ENCODE measurements at places on chromosomes 12 and 14.

- DNase-seq: no peak
Observed at GRCh38 chr12:121295746-121296617, 527 bp downstream of the CAMKK2 start.

- DNase-seq: no peak
Observed at GRCh38 chr12:46343118-46343852, 29.3 kb downstream of the SLC38A2 start.

- no peak for DNase-seq
Observed at GRCh38 chr14:22553445-22553844, 35.6 kb downstream of the DAD1 start.

- no peak for DNase-seq
Observed at GRCh38 chr12:116599285-116600136, 40.3 kb downstream of the MAP1LC3B2 start.

DNA sequence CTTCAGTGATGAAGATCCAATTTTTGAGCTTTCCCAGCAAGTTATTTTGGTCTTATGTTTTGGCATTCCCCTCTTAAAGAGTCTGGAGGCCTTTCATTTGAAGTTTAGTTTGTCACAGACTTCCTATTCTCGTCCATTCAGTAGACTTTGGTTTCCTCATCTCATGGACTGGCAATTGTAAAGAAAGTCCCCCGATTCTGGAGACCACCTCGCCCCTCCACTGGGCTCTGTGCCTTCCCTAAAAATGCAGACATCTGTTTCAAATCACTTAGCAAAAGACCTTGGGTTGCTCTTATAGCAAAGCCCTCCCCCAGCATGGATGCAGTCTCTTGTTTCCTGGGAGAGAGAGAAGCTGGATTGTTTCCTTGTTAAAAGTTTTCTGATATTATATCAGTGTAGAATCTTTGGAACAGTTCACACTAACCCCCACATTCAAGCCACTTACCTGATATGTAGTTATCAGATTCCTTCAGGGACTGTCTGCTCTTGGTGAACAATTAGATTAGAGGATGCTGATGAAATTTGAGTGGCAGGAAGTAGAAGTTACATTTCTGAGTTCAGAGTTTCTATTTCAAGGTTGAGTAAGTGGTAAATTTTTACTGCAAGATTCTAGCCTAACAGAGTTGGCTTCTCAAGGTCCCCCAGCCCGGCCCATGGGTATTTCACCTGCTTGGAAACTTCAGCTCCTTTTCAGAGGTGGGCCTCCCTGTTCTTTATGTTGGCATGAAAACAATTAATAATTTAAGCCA lies 56.3 kb downstream of the PLXNC1 start:
- no peak for DNase-seq

DNA sequence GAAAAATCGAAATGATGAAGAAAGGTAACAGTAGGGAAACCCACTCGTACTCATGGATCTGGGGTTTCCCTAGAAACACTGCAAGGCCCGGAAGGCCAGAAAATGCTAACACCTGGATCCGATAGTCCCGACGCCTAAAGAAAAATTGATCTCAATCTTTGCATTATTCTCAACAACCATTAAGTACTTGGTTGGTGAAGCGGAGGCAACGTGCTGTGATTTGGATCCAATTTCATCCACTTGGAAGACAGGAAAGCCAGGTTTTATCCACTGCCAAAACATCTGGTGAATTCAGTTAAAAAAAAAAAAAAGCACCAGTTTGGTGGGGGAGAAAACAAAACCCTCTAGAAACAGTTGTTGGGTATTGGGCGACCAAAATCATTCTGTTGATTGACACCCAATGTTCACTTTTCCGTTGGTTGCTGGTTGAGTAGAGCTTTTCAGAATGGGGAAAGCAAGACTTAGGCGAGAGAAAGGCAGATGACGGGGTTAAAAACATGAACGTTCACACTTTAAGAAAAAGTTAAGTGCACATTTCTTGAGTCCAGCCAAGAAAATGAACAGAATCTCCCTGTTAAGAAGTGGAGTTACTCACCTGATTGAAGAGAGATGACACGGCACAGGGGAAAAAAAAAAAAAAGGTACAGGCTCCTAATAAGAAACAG lies 41.9 kb upstream of the MED13L start:
- DNase-seq: no peak

DNA sequence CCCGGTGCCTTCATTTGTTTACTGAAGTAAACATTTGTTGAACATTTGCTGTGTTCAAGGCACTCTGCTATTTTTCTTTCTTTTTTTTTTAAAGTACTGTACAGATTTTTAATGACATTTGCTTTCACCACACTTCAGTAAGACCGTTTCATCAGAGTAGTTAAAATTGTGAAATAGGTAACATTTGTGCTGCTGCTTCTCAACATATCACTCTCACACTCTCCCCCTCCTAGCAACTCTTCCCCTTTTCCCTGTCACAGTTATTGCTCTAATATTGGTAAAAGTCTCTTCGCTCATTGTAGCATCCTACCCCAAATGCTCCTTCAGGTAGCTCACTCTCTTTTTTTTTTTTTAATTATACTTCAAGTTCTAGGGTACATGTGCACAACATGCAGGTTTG lies 49.6 kb downstream of the SRGAP1 start:
- DNase-seq: no peak

DNA sequence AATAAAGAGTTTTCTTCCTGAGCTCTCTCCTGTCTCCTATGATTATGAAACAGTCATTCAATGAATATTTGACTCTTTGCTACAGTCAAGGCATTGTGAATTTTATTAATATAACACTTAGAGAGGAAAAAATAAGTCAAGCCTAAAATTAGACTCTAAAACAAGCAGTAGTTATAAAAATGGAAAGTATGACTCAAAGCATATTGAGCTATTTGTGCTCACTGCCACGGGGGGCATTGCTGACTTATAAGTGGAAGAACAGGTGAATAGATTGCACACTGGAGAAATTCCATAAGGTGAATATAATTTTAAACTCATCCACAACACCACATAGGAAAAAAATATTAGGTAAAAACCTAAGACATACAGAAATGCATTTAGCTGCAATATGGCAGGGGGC lies 87.7 kb upstream of the CCDC196 start:
- DNase-seq: no peak

DNA sequence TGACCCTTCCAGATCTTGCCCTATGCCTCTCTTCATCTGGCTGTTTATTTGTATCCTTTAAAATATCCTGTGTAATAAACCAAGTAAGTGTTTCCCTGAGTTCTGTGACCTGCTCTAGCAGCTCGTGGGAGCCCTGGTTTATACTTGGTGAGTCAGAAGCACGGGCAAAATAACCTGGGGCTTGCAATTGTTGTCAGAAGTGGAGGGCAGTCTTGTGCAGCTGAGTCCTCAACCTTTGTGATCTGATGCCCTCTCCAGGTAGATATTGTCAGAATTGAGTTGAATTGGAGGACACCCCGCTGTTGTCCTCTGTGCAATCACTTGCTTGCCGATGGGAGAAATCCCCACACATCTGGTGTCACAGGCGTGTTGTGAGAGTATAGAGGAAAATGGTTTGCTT lies 62.5 kb upstream of the PRICKLE1 start:
- DNase-seq: no peak

GRCh38 chr14:104695660-104696000 lies 6.2 kb downstream of the INF2 start:
- DNase-seq: no peak

GRCh38 chr14:82655770-82656169 lies 1122.1 kb upstream of the SEL1L start:
- no peak for DNase-seq

DNA sequence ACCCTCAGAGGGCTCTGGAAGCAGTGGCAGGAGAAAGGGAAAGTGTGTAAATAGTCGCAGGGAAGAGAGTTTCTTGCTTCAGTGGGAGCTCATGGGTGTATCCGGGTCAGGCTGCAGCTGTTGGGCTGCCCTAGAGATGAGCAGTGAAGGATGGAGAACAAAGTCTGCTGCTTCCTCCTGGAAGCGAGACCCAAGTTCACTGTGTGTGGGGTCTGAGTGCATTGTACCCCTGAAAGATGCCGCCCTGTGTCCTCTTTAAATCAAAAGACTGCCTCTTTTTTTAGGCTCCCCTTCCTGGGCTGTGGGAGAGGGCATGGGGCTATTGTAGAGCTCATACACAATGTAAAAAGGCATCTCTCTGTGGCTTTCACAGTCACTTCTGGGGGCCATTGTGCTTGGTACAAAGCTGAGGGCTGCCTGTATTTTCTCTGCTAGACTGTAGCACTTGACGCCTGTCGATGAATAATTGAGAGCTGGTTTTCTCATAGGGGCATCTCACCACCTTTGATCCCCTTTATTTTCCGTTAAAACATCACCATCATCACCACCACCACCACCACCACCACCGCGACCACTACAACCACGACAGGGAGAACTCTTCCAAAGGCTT lies 16.7 kb downstream of the CHST11 start:
- DNase-seq: no peak

Data from non-pigmented ciliary epithelial cell (primary cell).